ENCODE measurements at places on chromosomes 6 and 20. TPM values are rescaled to one million over a fixed set of nuclear protein-coding genes. Genes with fewer than 3 reads are reported as not detected.

UBD gene
- total RNA-seq: 3.5 TPM

CST1 gene
- total RNA-seq: not detected

RHAG gene
- 0.32 TPM for total RNA-seq

TFEB gene
- total RNA-seq: 15.4 TPM

- no peak for DNase-seq
Observed at GRCh38 chr20:37935435-37935834, 32.5 kb downstream of the VSTM2L start.

DNA sequence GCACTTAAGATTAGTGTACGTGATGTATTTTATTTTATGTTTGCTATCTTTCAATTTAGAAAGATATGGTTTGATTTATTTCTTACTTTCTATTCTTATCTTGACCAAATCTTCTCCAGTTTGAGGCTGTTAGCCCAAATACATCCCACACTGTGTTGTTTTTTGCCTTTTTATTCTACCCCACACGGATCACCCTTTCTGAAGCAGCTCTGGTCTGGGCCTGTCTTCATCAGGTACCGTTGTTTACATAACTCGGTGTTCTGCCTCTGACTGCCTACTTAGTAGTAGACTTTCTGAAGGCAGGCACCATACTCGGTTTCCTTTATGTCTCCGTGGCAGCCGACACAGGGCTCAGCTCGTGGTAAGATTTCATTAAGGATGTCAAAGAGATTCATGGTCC is 95.0 kb downstream of the PHACTR1 start:
- DNase-seq: no peak

GRCh38 chr6:84220809-84221409 is 6.5 kb downstream of the CEP162 start:
- no peak for DNase-seq

DNA sequence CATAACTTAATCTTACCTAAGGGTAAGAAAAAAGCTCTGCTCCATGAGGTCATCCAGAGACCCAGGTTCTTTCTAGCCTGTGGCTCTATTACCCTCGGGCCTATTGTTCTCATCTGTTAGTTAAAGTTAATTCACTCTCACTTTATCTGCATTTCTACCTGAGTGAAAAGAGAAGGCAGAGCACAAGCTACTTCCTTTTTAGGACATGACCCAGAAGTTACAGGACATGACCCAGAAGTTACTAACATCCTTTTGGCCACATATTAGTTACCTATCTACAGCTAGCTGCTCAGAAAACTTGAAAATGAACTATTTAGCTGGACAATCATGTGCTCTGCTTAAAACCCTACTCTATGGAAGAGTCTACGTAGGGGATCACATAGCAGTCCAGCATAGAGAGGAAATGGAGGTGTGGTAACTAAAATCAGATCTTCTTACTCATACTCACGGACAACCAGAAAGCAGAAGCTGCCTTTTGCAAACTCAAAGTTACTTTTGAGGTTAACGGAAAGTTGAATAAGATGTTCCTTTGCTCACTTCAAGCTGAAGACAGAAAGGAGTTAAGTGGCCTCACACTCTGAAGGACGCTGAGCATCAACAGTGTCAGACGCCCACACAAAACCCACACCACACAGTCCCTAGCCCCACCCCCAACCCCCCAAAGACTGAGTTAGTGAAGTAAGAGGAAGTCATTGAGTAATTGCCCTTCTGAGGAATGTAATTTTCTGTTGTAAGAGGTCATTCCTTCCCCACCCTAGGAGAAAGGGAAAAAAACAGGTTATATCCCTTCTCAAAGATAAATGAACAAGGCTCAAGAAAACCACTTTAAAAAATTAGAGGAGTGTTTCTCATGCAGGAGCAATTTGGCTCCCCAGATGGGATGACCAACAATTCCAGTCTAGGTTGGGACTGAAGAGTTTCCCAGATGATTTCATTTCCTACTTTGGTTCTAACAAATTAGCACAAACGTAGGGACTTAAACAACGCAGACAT is 45.9 kb upstream of the TAB2 start:
- DNase-seq: peak; percentile 82

GRCh38 chr6:8057263-8057662 is 6.9 kb downstream of the BLOC1S5 start:
- DNase-seq: no peak

- DNase-seq: no peak
Observed at GRCh38 chr20:64115171-64115911, 8.0 kb upstream of the NPBWR2 start.

- no peak for DNase-seq
Observed at GRCh38 chr6:158729906-158730540, 80.2 kb downstream of the SYTL3 start.

- DNase-seq: no peak
Observed at GRCh38 chr6:36129941-36130666, at the start of gene MAPK13. Gene MAPK13, plus strand, starts transcription at chr6:36130513. Its CDS starts 70 bp downstream, at chr6:36130583.

DNA sequence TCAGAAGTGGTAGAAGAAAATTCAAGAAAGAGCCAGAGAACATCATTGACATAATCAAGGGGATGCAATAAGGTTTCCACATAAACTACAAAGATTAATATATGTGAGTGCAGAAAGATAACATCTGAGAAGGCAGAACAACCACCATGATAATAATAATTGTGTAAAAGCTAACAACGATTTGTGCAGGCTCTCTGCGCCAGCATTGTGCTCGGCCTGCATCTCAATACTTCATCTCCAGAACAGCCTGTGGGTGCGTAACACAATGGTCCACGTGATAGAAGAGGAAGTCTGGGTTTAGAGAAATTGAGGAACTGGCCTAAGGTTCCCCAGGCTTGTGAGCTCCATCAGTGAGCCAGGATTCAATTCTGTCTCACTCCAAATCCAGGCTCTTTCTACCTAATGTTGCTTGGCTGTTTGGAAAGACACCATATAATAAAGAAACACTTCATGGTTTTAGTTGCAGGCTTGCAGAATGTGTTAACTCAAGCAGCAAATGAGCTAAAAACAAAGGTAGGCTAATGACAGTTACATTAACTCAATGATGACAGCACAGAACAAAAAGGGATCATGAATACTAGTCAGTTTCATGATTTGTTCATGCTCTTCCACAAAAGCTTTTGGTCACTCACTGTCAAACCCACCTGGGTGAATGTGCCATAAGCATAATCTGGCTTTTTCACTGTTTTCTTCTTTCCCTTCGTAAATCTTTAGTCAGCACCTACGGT is 71.2 kb downstream of the LY86 start:
- no peak for DNase-seq

DNA sequence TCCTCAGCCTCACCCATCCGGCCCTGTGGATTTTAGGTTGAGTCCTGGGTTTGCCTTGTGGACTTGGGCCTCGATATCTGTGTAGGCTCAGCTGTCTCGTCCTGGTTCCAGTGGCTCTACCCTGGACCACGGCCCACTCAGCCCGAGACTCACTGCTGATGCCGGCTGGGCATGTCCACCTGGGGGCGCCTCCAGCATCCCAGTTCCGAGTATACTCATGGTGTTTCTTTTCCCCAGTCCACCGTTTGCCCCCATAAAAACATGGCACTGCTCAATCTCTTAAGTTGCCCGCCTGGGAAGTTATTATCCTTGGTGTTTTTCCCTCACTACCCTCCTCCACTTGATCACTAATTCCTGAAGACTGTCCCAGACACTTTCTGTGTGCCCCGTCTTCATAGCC is 99.1 kb downstream of the ARID1B start:
- no peak for DNase-seq

DNA sequence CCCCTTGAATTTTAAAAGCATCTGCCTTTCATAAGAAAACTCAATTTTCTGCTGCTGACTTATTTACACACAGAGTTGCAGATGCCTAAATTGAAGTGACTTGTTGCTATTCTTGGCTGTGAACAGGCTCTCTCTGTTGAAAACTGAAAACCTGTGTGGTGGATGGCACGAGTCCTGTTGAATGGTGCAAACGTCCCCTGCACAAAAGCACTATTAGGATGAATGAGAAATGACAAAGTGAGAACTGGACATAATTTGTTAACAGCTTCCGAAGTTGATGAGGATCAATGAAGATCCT is 201.7 kb upstream of the PREP start:
- no peak for DNase-seq
